ENCODE measurements at places on chromosomes 5 and 9. TPM values are rescaled to one million over a fixed set of nuclear protein-coding genes. Genes with fewer than 3 reads are reported as not detected.

The LCN6 gene
- not detected for total RNA-seq

The FBP2 gene
- not detected for total RNA-seq

The RNF180 gene
- total RNA-seq, result 10.9 TPM

- no peak for DNase-seq
Measured at GRCh38 chr5:34715711-34716110, 59.6 kb downstream of the RAI14 start.

The PCDHB11 gene
- 4.7 TPM for total RNA-seq

GRCh38 chr9:129405089-129405826 is 215.6 kb downstream of the C9orf50 start:
- DNase-seq, result no peak

DNA sequence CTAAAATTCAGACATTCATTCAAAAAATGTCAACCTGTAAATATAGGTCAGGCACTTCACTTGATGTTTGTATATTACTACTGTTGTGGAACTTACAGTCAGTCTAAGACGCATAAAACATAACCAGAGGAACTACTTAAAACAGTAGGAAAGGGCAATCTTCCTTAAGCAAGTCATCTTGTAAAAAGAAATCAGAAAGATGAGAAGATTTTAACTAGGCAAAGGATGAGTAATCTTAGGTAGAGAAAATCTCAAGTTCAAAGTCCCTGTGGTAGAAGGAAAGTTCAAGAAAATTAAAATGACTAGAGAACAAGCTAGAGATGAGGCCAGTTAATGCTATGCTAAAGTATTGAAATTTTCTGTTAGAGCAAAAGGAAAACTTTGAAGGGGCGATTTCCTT is 152.4 kb downstream of the RAPGEF6 start:
- no peak for DNase-seq

- DNase-seq, result peak; percentile 2
Measured at GRCh38 chr5:2188661-2189060, 305.9 kb upstream of the IRX4 start.

GRCh38 chr5:110159202-110159601 is 469.5 kb downstream of the MAN2A1 start:
- no peak for DNase-seq

The ARL14EPL gene
- not detected for total RNA-seq

GRCh38 chr9:30065888-30066287 is 2318.6 kb upstream of the ACO1 start:
- no peak for DNase-seq

DNA sequence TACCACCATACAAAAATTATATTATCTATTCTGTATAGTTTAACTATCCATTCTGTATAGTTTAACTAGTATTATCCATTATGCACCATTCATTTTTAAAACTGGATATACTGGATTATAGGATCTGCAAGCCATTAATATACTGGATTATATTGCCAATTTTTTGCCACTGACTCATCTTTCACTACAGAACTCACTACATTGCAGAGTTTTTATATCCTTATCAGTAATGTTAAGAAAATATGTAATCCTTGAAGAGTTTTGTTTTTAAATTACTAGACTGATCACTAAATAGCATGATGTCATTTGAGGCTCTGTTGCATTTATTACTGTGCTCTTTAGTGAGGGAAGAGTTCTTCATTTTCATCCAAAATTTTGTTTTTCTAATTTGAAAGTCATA is 109.8 kb upstream of the SNX2 start:
- DNase-seq, result no peak

The PARP8 gene
- 26.7 TPM for total RNA-seq

GRCh38 chr9:114271556-114272510 is 51.1 kb upstream of the ORM1 start:
- DNase-seq, result no peak

- DNase-seq, result no peak
Measured at GRCh38 chr5:174734571-174735497, 10.5 kb downstream of the MSX2 start.
